ENCODE measurements at places on chromosomes 2 and 18. TPM values are rescaled to one million over a fixed set of nuclear protein-coding genes. Genes with fewer than 3 reads are reported as not detected.

Gene ST8SIA5
- 0.10 TPM for total RNA-seq

Gene GKN2
- total RNA-seq, result not detected

Gene POMC
- 5.2 TPM for total RNA-seq

Gene TMEM163
- total RNA-seq, result not detected

All from cardiac ventricle fibroblast (primary cell).